ENCODE measurements at places on chromosomes 1 and 21. TPM values are rescaled to one million over a fixed set of nuclear protein-coding genes. Genes with fewer than 3 reads are reported as not detected.

DNA sequence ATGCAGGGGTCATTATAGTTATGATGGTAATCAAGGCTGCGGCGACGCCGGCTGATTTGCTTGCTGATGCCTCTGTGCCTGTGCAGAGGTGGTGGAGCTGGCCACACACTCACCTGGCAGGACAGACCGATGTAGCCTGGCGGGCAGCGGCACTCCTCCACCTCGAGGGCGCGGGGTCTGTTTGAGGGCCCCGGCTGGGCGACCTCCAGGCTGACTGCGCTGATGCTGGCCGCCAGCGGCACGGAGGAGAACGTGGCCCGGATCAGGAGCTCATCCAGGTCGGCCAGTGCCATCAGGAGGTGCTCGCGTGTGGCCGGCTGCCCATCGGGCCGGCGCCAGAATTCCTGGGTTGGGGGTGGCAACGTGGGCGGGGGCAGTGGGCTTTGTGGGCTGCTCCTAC is 52.7 kb downstream of the LDLRAD2 start:
- DNase-seq, result no peak

- DNase-seq, result no peak
These were observed 67.9 kb upstream of the PPM1J start for GRCh38 chr1:112783059-112783458.

- DNase-seq, result no peak
These were observed 160.5 kb downstream of the RASAL2 start for GRCh38 chr1:178254433-178254832.

Gene NPHP4
- polyA plus RNA-seq, result 1.0 TPM

Gene KIF2C
- polyA plus RNA-seq, result 0.23 TPM

Gene HTR6
- not detected for polyA plus RNA-seq
